DMS53 (cell line): ENCODE measurements at places on chromosomes 5 and 9.

DNA sequence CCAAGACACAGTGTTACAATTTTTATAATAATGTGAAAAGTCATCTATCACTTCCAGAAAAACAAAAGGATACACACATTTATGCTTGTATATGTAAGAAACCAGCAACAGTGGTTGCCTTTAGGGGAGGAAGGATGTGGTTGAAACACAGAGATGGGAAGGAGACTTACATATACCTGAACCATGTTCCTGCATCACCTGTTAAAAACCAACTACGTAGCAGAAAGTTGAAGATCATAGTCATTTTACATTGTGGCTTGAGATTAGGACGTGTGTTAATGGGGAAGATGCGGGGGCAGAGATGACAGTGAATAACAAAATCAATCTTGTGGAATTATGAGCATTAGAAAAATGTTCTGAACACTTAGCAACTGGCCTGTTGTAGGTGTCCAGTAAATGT, 307.3 kb downstream of the MLLT3 start:
- DNase-seq, result no peak

DNA sequence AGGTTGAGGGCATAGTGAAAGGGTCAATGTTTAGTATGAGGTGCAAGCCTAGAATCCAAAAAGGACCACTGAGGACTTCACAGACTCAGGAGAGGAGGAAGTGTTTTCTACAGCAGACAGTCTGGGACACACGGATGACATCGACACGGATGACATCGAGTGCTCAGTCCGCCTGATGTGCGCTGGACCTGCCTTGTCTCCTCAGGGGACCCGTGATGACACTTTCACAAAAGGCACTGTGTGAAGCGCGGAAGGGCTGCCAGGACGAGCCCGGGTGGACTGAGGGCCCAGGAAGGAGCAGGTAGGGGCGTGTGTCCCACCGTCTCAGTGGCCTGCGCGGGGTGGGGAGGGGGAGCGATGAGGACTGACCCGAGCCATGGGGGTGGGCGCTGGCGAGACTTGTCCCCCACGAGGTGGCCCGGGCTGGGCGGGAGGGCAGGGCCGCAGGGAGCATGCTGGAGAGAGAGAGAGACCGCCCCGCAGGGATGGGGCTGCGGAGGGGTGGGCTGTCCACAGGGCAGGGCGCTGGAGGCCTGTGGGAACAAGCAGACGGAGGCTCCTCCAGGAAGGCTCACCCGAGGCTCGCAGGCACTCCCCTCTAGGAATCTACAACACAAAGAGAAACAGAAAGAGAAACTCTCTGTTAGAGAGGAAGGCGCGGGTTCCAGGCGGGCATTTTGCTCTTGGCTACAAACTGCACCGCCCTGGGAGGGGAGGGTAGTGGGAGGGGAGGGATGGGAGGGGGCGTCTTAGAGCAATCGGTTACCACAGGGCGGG, 54.9 kb downstream of the USP20 start:
- no peak for DNase-seq

DNA sequence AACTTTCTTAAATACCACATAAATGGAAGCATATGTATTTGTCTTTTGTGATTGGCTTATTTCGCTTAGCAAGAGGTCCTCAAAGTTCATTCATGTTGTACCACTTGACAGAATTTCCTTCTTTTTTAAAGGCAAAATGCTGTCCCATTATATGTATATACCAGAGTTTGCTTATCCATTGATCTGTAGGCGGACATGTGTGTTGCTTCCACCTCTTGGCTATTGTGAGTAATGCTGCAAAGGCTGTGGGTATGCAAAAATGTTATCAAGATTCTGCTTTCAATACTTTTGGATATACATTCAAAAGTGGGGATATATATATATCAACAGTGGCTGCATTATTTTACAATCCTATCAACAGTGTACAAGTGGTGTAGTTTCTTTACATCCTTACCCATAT, 271.0 kb downstream of the PRR16 start:
- peak; percentile 3 for DNase-seq

GRCh38 chr9:35035851-35036701, 36.3 kb downstream of the VCP start:
- no peak for DNase-seq

GRCh38 chr5:34455098-34455497, 201.0 kb upstream of the RAI14 start:
- DNase-seq, result no peak

DNA sequence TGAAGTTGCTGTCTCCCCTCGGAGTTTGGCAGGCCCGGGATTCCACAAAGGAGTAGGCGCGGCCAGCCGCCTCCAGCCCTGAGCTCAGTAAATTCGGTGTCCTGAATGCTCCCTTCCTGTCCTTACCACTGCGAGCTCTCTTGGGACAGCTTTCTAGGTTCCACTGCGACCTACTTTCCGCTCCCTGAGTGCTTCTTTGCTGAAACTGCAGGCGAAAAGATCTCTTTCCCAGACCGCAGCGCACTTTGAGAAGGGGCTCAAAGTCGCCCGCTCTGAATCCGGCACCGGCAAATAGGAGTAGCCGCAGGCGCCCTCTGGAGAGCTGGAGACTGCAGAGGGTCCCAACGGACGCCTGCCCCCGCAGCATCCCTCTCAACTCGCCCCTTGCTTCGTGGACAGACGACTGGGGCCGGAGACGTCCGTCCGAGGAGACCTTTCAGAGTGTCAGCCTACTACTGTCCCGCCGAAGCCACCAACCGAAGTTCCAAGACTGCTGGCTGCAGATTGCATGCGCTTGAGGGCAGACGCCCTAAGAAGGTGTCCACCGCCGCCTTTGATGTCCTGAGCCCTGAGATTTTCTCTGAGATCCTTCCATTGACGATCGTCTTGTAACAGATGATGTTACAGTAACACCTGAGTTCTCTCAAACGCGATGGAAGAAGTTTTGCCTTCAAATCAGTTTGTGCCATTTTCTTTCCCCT, 96.0 kb downstream of the ANXA2R start:
- DNase-seq, result no peak

DNA sequence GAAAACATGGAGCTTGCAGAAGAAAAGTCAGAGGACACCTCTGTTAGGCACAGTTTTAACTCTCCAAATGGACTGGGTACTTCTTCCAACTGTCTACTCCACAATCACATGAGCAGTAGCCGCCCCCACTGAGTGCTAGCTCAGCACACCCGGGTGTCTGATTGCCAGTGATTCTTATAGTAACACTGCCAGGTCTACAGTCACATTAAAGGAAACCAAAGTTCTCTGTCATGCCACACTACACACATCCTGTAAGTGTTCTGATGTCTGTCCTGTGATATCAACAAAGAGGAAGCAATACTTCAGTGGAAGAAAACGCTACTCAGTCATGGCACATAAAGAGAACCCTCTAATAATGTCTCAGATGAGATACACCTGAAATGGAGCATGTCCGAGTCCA, at the start of gene HAVCR2:
Gene HAVCR2 (minus strand): TSS at position 69 of the 400 bp plus-strand sequence. CDS start 61 bp downstream, at position 8.
- DNase-seq, result no peak

GRCh38 chr9:101311758-101312420, 72.9 kb downstream of the BAAT start:
- peak; percentile 85 for DNase-seq

DNA sequence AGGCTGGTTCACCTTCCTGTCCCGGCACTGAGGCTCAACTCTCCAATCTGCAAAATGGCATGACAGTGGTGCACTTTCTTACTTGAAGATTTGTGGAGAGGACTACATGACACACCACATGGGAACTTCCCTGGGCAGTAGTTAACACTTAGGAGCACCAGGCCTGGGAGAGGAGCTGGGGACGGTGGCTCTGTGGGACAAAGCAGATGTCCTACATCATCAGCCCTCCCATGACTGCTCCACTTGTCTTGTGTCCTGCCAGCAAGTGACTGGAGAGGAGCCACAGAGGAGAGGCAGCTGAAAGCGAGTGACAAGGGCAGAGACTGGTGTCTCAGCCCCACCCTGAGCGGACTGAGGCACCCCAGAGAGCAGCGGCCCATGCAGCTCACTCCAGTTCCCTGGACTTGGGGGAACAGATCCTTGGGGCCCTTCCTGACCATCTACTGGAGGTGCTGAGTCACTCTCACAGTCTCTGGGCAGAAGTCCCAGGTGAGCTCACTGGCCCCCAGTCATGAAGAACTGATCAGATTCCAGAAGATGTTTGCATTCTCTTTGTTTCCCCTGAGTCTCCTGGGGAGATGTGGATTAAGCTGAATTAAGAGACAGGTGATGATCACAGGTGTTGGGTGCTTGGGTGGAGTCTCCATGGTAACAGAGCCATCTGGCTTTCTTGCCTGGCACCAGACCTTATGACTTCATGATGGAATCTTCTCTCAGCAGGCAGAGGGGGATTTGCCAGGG, 13.2 kb upstream of the SLC25A48 start:
- DNase-seq, result peak; percentile 99
